ENCODE measurements at places on chromosomes 11 and 22. TPM values are rescaled to one million over a fixed set of nuclear protein-coding genes. Genes with fewer than 3 reads are reported as not detected.

Gene APOL2
- 51.7 TPM for total RNA-seq

Gene RTL10
- total RNA-seq = 6.4 TPM

Gene PKNOX2
- not detected for total RNA-seq

Gene SELENOH
- 61.0 TPM for total RNA-seq

Gene TMPRSS6
- 4.7 TPM for total RNA-seq
